ENCODE measurements at places on chromosomes 7 and 10. TPM values are rescaled to one million over a fixed set of nuclear protein-coding genes. Genes with fewer than 3 reads are reported as not detected.

The PTN gene
- total RNA-seq, result 0.50 TPM

The PHKG1 gene
- total RNA-seq, result 0.19 TPM

DNA sequence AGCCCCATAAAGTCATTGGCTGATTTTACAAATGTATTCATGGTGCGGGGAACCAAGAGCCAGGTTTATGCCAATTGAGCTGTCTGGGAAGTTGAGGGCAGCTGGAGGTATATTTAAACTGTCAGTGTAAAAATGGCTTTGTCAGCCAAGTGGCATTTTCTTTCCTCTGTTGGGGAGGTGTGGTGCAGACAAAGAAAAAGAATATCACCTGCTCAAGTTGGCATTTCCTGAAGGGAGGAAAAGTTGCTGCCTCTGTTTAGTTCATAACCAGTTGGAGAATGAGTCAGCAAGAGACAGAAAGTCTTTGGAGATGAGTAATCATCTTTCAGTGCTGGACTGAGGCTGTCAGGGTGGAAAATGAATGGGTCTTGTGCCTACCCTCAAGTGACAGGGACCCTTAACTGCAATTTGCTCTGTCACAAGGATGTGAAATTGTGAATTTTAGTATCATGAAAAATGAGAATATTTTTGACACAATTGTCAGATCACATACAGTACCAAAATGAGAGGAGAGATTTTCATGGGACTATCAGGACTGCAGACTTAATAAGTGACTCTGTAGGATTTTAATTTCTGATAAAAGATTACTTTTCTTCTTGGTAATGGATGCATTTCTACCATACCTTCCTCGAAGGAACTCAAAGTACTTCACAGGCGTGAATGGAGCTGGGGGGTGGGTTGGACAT, 137.3 kb downstream of the ANLN start:
- DNase-seq, result no peak

DNA sequence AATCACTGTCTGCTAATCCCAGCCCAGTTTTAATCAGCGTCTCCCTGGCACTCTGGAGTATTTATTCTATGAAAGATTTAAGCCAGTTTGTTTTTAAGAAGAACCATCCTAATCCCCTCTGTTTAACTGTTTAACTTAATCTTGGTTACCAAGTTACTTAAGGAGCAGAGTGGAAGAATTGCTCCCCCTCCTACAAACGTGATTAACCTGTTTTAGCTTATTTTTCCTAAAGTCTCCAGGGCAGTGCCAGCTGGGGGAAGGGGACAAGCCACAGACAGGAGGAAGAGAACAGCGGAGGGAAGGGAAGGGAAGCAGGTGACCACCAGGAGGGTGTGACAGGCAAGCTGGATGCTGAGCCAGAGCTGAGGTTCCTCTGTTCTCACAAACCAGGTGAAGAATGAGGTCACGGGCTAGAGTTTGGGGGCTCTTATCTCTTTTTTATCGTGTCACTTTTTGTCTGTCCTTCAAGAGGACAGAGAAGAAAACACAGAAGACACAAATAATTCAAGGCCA, 1.7 kb downstream of the SLC13A4 start:
- no peak for DNase-seq

DNA sequence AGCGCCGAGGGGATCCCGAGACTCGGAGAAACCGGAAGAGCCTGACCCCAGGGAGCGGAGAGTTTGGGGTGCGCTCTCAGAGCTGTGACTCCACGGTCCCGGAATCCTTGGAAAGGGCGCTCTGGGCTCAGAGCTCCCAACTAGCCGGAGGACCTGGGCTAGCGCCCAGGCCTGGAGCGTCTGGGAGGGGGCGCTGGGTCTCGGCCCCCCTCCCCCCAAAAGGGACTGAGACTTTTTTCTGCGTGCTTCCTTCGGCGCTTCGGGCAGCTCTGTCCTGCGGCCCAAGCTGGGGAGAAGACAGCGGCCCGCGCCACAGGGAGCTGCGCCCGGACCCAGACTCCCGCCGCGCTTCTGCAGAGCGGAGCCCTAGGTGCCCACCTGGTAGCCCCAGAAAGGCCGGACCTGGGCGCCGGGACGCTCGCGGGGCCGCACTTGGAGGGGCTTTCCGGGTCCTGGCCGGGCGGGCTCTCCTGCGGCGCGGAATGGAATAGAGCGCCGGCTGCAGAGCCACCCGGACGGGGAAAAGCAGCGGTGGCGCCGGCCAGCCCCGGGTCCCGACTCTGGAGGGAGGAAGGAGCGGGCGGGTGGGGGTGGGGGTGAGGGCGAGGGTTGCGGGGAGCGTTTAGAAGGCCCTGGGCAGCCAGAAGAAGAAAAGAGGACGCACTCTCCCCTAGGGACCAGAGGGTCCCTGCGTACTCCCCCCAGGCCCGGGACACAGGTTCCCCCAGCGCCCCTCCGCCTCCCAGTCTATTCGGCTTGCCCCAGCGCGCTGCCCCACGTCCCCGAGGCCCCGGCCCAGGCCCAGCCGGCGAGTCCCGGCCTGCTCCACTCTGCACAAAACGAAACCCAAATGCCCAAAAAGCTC, 4.7 kb downstream of the ZNF503 start:
- no peak for DNase-seq

GRCh38 chr7:30739691-30740090, 12.2 kb upstream of the INMT start:
- no peak for DNase-seq

The INPP5F gene
- total RNA-seq, result 2.8 TPM

GRCh38 chr10:88794731-88795130, 7.8 kb upstream of the LIPM start:
- no peak for DNase-seq

The COL17A1 gene
- 1.7 TPM for total RNA-seq

DNA sequence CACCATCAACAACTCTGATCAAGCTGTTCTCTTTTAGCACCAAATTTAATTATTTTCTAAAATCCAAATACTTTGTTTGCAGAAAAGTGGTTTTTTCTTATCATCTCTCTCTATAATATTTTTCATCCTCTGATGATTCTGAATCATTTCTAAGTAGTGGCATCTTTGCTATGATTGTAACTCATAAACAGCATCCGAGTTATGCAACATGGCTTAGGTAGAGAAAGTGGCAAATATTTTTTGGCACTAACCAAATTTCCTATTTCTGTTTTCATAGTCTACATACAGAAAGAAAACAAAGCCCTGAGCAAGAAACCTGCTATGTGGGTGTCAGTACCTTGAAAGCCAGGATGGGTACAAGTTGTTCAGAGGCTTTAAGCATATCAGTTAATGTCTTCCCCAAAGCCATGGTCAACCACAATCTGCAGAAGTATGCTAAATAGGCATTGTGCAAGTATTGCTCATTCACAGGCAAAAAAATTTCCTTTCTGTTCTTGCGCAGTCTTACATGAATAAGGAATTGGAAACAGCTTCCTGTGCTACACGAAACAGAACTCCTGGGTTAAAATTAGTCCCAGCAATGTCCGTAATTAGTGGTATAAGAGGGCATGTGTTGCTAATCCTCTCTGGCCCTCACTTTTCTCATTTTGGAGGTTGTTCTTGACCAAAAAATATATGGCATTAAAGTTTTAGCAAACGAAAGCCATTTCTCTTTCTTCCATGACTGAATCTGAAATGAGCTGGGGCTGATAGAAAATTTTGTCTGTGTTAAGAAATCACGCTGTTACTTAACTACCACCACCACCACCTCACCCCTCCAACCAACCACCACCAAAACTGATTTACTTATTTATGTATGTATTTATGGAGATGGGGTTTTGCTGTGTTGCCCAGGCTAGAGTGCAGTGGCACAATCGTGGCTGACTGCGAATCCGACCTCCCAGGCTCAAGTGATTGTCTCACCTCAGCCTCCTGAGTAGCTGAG, 325.6 kb upstream of the MAGI2 start:
- no peak for DNase-seq

The SYNPO2L gene
- not detected for total RNA-seq

The AEBP1 gene
- total RNA-seq, result 3.4 TPM

The CDK14 gene
- total RNA-seq, result 12.4 TPM

The SPRN gene
- total RNA-seq, result not detected

The NUTM2E gene
- not detected for total RNA-seq

DNA sequence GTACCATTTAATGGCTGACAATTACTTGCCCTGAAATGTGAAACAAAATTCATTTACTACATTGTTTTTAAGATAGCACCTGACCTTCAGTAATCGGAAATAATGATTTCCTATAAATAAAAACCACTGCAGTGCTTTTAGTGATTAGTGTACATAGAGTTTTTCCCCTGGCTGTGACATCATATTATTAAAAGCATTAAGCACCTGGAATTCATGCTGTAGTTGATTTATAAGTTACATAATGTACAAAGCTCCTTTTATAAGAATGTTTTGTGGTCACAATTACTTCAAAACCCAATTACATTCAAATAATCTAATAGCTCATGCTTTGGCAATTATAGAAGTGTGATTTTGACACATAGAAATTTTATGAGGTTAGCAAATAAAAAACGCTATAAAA, 44.3 kb upstream of the EIF4H start:
- no peak for DNase-seq

- DNase-seq, result no peak
These were observed 961.0 kb downstream of the GATA3 start for GRCh38 chr10:9015447-9015846.

DNA sequence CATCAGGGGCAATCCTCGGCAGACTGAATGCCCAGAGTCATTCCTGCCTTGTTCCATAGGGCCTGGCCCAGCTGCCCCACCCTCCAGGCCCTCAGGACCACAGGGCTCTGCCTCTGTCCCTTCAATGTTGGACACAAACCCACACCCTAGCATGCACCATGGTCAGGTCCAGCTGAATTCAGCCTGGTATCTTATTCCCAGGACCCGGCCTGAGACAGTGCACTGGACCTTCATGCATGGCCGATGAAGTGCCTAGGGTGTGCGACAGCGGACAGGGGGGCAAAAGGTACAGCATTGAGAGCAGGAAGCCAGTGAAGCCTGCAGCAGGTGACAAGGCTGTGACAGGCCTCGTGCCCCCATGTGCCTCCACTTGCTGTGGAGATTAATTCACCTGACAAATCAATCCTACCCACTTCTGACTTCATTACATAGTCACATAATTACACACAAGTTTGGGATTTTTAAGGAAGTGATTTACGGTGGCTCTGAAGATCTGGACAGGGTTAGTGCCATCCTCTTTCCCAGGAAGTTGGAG, 261.9 kb downstream of the GRID1 start:
- DNase-seq, result no peak

The AGMO gene
- 46.6 TPM for total RNA-seq

DNA sequence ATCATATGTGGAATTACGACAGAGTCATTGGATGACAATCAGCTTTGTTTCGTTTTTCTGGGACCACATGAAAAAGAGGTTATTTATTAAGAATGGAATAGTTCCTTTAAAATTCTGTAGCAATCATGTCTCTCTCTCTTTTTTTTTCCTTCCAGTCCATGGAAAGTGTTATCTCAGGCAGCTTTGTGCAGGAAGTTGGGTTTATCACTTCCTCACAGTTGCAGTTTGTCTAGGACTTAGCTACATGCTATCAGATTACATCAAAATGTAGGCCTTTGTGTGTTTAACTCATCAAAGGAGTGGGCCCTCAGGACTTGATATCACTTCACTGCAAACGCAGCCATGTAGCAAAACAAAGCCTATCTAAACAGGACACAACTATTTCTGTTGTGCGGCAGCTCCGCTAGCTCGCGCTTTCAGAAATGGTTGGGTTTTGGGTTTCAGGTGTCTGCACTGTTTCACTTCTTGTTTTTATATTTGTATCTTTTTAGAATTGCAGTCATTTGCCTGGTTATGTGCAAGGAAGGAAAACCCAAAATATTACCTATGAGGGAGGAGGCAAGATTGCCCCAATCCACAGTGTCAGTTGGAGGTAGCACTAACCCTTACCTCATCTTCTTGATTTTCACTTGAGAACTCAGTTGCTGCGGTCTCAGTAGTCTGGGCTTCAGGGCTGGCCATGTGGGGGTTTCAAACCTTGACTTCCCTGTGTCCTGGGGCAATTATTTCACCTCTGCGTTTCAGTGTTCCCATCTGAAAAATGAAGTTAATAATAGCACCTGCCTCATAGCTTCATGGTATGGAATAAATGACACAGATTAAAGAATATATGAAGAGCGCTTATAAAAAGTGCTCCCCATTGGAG, 66.7 kb downstream of the HHEX start:
- no peak for DNase-seq

- DNase-seq, result peak; percentile 13
These were observed 104.4 kb downstream of the STRA8 start for GRCh38 chr7:135337977-135338550.

DNA sequence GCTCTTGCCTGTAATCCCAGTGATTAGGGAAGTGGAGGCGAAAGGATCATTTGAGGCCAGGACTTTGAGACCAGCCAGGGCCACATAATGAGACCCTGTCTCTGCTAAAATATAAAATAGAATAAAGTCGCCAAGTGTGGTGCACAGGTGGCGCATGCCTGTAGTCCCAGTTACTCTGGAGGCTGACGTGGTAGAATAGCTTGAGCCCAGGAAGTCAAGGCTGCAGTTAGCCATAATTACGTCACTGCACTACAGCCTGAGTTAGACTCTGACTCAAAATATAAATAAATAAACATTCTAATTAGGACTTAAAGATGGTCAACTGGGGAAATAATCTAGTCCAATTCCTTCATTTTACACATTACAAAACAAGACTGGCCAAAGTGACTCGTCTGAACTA, 768 bp downstream of the CHCHD2 start:
- no peak for DNase-seq

DNA sequence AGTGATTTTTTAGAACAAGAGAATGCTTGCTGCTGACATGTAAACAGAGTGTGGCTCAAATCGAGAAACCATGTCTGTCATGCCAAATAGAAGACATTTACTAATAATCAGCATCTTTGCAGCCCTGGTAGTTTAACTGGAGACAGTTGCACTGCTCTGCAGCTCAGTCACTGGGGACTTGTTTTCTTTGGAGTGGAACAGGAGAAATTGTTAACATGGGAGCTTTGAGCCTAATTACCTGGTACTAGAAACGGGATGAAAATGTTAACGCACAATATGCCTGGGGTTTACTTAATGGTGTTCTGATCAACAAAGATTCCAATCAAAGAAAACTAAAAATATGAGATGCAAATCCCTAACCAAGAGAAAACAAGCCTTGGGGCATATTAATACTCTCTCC, 153.5 kb downstream of the NRP1 start:
- no peak for DNase-seq

The VIPR2 gene
- total RNA-seq, result 0.05 TPM

- DNase-seq, result peak; percentile 76
These were observed 327.8 kb upstream of the C7orf33 start for GRCh38 chr7:148262721-148263229.

The DEPP1 gene
- 33.4 TPM for total RNA-seq

- DNase-seq, result no peak
These were observed 10.3 kb downstream of the MNX1 start for GRCh38 chr7:156999958-157000726.

The MYL10 gene
- total RNA-seq, result not detected

GRCh38 chr7:90188281-90188680, 23.3 kb upstream of the STEAP2 start:
- DNase-seq, result no peak

The DOCK1 gene
- 10.0 TPM for total RNA-seq
